ENCODE measurements at places on chromosomes 12 and 14.

GRCh38 chr12:11651381-11651780 lies 1.9 kb downstream of the ETV6 start:
- DNase-seq, result no peak

- DNase-seq, result no peak
These were observed 26.5 kb downstream of the VPS37B start for GRCh38 chr12:122869207-122869973.

- DNase-seq, result no peak
These were observed 187.1 kb downstream of the MON2 start for GRCh38 chr12:62653740-62654139.

DNA sequence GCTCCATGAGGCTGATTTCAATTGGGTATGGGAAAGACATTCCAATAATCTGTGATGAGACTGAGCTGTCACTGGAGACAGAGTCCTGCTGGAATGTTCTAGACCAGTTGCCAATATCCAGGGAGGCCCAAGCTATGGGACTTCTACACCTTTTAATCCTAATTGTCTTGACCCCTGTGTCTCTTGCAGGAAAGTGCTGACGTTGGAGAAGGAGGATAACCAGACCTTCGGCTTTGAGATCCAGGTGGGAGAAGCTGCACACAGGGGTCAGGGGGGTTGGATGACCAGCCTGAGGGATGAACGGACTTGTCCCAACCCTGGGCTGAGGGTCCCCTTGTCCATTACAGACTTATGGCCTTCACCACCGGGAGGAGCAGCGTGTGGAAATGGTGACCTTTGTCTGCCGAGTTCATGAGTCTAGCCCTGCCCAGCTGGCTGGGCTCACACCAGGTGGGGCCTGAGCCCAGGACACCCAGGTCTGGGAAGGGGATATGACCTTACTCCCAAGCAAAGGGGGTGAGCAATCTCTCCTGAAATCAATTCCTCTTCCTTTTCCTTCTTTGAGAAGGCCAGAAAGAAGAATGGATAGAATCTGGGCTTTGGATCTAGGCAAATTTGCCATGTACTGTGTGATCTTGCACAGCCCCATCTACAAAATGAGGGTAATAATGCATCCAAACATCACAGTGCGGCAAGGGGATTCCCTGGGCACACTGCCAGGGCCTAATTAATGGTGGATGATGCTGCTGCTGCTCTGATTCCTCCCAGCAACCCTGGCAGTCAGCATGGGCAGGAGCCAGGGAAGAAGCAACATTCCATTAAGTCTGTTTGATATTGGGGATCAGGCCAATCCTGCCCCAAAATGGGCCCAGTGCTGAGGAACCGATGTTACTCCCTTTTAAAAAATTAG lies 4.2 kb downstream of the TAMALIN start:
- no peak for DNase-seq

DNA sequence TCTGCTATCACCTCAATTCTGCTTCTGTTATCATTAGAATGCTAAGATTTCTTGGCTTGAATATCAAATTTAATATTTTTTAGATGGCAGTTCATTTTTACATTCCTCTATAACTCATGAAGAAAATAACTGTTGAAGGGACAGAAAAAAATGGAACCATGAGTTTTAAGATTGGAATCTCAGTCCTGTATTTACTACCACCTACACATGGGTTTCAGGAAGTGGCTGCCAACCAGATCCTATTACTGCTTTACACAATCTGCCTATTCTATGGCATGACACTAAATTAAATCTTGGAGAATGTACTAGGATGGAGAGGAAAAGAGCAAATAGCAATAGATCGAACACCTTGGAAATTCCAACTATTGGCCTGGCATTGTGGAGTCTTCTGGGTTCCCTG lies 140.8 kb downstream of the DUSP6 start:
- DNase-seq, result no peak

- no peak for DNase-seq
These were observed 1.3 kb upstream of the C14orf39 start for GRCh38 chr14:60487211-60487610.

DNA sequence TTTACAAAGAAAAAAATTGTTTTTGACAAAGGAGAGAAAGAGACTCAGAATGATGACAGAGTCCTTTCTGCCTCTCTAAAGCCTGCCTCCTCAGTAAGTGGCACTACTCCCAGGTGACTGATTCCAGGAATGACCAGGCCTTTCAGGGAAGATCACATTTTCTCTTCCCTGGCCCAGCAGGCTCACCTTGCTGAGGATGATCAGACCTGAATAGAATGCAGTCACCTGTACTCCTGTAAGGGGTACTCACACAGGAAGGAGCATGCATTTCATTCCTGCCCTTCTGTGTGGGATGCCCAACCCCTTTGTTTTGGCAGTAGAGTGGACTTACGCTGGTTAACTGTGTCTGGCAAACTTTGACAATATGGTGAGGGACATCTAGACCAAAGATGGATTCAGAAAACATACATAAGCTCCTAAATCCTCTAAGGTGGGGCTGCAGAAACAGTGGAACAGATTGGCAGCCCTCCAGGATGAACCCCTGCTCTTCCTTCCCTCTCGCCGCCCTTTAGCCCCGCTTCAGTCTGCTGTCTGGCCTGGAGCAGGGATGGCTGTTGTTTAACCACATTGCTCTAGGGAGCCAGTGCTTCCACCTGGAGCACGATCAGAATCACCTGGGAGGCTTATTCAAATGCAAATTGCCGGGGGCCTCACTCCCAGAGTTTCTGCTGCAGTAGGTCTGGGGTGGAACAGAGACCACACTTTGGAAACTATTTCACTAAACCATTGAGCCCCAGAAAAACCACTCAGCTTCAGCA lies 29.8 kb downstream of the ERG28 start:
- no peak for DNase-seq

GRCh38 chr12:117036046-117036445 lies 63.2 kb downstream of the TESC start:
- DNase-seq, result no peak

DNA sequence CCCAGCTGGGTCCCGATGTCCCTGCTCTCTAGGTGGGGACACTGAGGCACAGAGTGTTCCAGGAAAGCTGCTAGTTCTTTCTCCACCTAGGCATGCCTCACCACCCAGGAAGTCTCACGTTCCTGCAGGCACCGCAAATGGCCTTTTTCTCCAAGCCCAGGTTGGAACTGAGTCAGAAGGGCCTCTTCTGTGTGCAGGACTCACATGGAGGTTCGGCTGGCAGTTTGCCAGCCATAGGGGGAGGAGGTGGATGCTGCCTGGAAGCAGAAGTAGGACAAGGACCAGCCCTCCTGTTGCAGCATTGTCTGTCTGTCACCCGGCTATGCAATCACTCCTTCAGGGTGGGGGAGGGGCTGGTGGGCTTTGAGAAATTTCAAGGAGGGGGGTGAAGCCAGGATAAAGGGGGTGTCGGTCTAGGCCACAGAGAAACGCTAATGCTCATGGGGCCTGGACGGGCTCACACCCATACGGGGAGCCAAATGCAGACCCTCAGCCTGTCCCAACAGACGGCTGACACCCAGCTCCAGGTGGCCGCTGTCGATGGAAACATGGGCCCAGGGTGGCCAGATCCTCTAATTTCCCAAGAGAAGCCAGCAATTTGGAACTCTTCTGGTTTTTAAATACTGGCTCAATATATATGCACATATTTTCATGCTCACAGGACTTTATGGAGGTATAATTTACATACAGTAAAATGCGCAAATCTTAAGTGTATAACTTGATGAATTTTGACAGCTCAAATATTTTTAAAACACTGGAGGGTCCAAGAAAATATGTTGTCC lies 120.5 kb downstream of the PHETA1 start:
- DNase-seq, result no peak

DNA sequence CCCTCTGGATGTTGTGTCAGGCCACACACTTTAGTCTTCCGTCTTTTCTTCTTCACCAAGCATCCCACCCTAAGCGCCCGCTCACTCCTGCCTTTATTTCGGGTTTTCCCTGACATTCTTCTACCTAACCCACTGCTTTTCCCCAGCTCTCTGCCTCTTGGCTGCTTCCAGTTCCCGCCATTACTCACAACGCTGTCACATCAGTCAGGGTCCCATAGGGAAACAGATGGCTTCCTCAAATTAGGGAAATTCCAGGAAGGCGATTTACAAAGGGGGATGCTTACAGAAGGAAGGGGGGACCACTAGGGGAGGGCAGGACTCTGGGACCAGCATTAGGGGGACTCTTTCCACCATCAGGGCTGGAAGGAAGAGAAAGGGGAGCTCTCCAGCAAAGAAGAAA lies 9.2 kb upstream of the PPP1R13B start:
- DNase-seq, result no peak

- DNase-seq, result no peak
These were observed 205.1 kb upstream of the FSCB start for GRCh38 chr14:44712024-44712815.

GRCh38 chr12:131828671-131829355 lies 620 bp downstream of the MMP17 start:
- DNase-seq, result no peak

- DNase-seq, result no peak
These were observed 791.7 kb downstream of the AACS start for GRCh38 chr12:125856896-125857295.

DNA sequence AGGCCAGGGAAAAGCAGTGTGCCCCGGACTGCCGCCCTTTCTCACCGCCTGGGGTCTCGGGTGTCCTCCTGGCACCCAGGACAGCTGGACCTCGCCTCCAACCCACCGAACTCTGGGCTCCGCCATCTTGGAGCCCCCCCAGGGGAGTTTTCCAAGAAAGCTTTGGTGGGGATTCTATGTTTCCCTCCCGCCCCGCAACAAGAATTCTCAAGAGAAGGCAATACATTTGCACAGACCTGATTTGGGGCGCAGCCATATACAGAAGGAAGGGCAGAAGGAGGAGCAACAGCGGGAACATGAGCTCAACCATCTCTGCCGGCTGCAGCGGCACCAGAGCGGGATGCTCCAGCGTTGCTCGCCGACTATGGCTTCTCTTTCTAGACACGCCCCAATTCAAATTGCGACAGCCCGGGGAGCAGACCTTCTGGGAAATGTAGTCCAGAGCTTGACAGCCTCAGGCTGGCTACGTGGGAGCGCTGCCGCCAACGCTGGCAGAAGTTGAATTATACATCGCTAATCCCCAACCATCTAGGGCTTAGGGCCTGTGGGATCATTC lies at the start of gene RDH11:
Gene RDH11, minus strand, starts transcription at position 371 of the 556 bp plus-strand sequence. Its CDS starts 61 bp downstream, at position 310.
- peak; percentile 90 for DNase-seq

- DNase-seq, result no peak
These were observed 1.2 kb upstream of the ARL6IP4 start for GRCh38 chr12:122979001-122979907.

DNA sequence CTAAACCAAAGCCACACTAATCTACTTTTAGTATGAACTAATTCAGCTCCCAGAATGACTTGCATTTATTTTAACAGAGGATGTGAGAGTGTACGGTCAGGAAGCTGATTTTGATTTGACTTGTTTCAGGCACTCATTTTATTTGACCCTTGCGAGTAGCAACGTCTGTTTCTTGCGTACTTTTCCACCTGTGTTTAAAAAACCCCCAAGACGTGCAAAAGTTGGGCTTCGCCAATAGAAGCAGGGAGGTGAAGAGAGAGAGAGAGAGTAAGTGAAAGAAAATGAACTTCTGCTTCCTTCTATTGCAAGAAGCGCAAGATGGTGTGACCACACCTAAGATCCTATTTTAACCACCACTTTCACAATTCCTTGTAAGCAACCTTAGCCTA lies 6.7 kb upstream of the SLC15A4 start:
- DNase-seq, result no peak

GRCh38 chr12:10235761-10236631 lies 23.3 kb downstream of the GABARAPL1 start:
- peak; percentile 12 for DNase-seq

GRCh38 chr12:114555451-114555850 lies 128.5 kb downstream of the TBX3 start:
- no peak for DNase-seq

DNA sequence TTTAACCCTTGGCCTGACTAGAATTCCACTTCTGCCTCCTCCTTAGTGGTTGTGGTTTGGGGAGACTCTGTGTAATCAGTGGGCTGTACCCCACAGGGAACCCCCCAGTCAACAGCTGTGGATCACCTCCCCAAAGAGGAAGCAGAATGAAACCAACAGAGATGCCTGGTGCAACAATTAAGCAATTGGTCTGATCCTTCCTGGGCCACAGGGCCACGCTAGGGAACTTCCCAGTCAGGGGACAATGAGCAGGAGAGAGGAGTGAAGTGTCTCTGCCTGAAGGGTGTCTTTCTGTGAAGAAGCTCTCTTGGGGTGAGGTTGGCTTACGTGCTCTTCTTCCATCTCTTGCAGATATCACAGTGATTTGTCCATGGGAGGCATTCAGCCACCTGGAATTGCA lies 8.2 kb downstream of the PDE6H start:
- DNase-seq, result no peak

- no peak for DNase-seq
These were observed 971.7 kb downstream of the FSCB start for GRCh38 chr14:43535231-43535838.

GRCh38 chr14:85601246-85601645 lies 71.3 kb downstream of the FLRT2 start:
- DNase-seq, result no peak

DNA sequence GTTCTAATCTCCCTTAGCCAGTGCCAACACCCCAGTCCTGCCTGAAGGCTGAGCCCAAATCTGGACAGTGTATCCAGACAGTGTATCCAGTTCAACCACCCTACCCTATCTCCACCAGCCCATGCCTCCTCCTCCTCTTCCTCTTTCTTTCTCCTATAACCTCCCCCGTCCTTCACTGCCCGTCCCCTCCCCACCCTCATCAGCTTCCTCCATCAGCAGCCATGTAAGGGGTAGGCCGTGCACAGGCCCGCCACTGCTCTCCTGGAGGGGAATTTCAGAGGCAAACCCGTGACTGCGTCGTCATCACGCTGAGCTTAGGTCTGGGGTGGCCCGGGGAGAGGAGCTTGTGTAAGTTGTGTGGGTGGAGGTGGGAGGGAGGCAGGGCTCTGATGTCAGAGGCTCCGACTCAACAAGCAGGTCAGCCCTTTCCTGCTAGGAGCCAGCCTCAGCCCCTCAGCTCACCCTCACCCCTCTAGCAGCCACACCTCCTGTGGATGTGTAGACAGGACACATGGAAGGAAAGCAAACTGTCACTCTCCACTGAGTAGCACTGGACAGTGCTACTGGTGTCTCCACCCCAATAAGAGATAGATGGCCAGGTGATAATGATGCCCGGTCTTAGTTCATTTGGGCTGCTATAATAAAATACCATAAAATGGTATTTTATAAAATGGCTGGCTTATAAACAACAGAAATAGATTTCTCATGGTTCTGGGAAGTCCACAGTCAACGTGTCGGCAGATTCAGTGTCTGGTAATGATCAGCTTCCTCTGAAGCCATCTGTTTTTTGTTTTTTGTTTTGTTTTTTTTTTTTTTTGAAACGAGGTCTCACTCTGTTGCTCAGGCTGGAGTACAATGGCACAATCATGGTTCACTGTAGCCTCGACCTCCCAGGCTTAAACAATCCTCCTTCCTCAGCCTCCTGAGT lies 50.5 kb downstream of the IRF2BPL start:
- DNase-seq, result no peak

GRCh38 chr12:93624595-93625294 lies 52.3 kb downstream of the SOCS2 start:
- peak; percentile 95 for DNase-seq

- DNase-seq, result no peak
These were observed 34.1 kb downstream of the SLCO1A2 start for GRCh38 chr12:21300632-21301031.

GRCh38 chr12:47561746-47562145 lies 144.1 kb downstream of the RPAP3 start:
- DNase-seq, result no peak

GRCh38 chr12:116186482-116187150 lies 90.9 kb downstream of the MED13L start:
- DNase-seq, result no peak

GRCh38 chr14:103522649-103523574 lies at the start of gene CKB:
TSS of gene CKB (minus strand) at chr14:103522830. CDS start at chr14:103522493, 337 bp downstream.
- no peak for DNase-seq
